ENCODE measurements at places on chromosomes 16 and 17.
A peak's percentile ranks its signal among the peaks of the same experiment; 100 is the strongest.

DNA sequence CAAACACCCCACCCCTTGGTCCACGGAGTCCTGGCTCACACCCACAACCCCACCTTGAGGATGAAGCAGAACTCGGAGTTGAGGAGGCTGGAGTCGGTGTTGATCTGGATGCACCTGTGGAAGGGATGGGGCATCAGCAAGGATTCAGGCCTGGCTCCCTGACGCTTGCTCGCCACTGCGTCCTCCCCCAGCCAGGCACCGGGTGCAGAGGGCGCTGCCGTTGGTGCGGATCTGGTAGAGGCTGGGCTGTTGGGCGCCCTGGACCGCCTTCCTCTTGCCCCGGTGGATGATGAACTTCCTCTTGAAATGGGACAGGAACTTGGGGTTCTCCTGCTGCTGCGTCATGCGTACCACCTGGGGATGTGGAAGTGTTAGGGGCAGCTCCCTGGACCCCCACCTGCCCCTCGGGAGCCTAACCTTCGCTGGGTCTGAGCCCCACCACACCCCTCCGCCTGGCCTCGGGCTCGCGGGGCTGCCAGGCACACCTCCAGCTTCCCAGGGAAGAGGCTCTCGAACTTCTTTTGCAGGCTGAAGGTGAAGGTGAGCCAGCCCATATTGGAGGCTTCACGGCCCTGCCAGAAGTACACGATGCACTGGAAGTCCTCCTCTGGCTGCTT lies 12.3 kb downstream of the FLII start:
- H3K4me3 ChIP-seq = no peak overlapping the region
- H3K4me1 ChIP-seq = peaks cover 5% of the 10 kb centered on the region
- peaks cover 30% of the 10 kb centered on the region for H3K36me3 ChIP-seq

DNA sequence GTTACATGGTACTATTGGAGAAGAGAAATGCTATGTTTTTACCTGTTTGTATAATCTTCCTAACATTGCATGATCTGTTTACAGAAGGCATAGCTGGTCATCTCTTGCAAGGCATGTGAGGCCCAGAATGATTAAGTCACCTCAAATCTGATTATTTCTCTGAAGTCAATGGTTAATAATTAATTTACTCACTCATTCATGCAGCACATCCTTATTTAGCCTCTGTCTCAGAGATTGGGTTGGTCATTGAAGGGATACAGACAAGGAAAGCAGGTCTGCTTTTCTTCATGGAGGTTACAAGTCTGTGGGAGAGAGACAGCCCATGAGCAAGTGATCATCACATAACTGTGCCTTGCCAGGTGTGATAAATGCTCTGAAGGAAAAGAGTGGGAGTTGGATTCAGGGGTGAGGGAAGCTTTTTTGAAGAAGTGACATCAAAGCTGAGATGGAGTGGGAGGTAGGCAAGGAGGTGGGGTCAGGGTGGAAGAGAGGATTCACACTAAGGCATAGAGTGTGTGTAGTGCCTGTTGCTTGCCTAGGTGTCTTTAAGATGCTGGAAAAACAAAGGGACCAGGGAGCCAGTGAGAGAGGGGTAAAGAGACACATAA lies 16.3 kb upstream of the RBFOX1 start:
- DNase-seq = no peak
- no peak overlapping the region for H3K4me3 ChIP-seq
- H3K27ac ChIP-seq = no peak overlapping the region
- no peaks in the 10 kb centered on the region for H3K27me3 ChIP-seq
- H3K36me3 ChIP-seq = no peaks in the 10 kb centered on the region

- H3K4me3 ChIP-seq = peak overlapping the region; percentile 23
- DNase-seq = peak; percentile 43
- H3K4me1 ChIP-seq = peaks cover 40% of the 10 kb centered on the region
- no peak overlapping the region for H3K27ac ChIP-seq
- no peaks in the 10 kb centered on the region for H3K36me3 ChIP-seq
Measured at GRCh38 chr16:2027024-2028010, 615 bp downstream of the NHERF2 start.

GRCh38 chr17:82041144-82041814 lies 3.8 kb upstream of the DCXR start:
- no peak overlapping the region for H3K4me3 ChIP-seq
- no peak overlapping the region for H3K27ac ChIP-seq
- H3K4me1 ChIP-seq = peaks cover 14% of the 10 kb centered on the region
- no peak for DNase-seq
- no peaks in the 10 kb centered on the region for H3K36me3 ChIP-seq

DNA sequence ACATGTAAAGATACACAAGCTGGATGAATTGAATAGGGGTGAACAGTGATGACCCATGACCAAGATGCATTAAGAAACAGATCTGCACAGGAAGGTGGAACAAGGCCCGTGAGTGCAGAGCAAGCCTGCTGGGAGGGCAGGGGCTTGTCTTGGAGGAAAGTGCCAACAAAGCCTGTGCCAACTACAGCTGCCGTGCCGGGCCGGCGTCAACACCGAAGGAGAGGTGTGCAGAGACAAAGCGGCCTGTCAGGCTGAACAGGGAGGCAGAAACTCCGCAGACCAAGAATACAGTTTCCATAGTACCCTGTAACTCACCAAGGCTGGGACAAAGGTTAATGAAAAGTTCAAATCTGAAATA lies 46.7 kb downstream of the ANKRD11 start:
- no peak overlapping the region for H3K27ac ChIP-seq
- no peak overlapping the region for H3K4me3 ChIP-seq
- no peaks in the 10 kb centered on the region for H3K36me3 ChIP-seq

DNA sequence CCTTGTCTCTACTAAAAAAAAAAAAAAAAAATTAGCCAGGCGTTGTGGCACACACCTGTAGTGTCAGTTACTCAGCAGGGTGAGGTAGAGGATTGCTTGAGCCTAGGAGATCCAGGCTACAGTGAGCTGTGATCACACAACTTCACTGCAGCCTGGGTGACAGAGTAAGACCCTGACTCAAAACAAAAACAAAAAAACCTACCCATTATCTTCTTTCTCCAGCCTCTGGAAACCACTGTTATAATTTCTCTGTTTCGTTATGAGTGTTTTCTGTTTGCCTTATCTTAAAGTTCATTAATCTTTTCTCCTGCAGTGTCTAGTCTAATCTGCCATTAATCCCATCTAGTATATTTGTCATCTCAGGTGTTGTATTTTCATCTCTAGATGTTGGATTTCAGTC lies 18.6 kb upstream of the CLTC start:
- DNase-seq = no peak
- no peak overlapping the region for H3K27ac ChIP-seq
- no peaks in the 10 kb centered on the region for H3K27me3 ChIP-seq

DNA sequence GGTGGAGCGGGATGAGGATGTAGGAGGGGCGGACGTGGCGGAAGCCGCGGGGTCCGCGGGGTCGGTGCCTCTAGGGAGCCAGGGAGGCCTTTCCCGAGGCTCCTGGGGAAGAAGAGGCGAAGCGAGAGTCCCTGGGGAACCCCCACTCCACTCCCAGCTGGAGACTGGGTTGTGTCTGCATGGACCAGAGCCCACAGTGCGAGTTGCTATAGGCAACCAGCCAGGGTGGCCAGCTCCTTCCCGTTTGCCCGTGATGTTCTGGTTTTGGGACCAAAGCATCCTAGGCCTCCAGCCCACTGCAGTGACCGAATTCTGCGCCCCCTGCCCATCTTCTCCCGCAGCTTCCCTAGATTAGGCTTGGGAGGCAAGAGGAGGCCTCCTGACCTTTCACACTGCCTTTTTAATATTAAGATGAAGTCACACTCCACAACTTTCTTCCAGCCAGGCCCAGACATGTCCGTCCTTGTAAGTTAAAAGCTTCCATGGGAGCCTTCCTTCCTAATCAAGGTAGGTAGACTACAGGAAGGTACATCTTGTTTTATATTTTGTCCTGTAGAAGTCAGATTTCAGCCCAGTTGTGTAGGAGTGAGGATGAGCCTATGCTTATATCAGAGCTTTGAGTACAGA lies 469 bp downstream of the AMZ2 start:
- H3K27ac ChIP-seq = peak overlapping the region; percentile 97
- peak overlapping the region; percentile 77 for H3K4me3 ChIP-seq
- H3K4me1 ChIP-seq = peaks cover 8% of the 10 kb centered on the region
- DNase-seq = no peak

GRCh38 chr17:69967910-69968411 lies 107.1 kb upstream of the KCNJ16 start:
- no peak overlapping the region for H3K4me3 ChIP-seq
- H3K4me1 ChIP-seq = no peaks in the 10 kb centered on the region
- no peaks in the 10 kb centered on the region for H3K36me3 ChIP-seq
- H3K27ac ChIP-seq = no peak overlapping the region
- no peak for DNase-seq

GRCh38 chr17:49471769-49472168 lies 23.3 kb upstream of the NGFR start:
- H3K27ac ChIP-seq = no peak overlapping the region
- H3K4me1 ChIP-seq = peaks cover 8% of the 10 kb centered on the region
- no peak overlapping the region for H3K4me3 ChIP-seq

DNA sequence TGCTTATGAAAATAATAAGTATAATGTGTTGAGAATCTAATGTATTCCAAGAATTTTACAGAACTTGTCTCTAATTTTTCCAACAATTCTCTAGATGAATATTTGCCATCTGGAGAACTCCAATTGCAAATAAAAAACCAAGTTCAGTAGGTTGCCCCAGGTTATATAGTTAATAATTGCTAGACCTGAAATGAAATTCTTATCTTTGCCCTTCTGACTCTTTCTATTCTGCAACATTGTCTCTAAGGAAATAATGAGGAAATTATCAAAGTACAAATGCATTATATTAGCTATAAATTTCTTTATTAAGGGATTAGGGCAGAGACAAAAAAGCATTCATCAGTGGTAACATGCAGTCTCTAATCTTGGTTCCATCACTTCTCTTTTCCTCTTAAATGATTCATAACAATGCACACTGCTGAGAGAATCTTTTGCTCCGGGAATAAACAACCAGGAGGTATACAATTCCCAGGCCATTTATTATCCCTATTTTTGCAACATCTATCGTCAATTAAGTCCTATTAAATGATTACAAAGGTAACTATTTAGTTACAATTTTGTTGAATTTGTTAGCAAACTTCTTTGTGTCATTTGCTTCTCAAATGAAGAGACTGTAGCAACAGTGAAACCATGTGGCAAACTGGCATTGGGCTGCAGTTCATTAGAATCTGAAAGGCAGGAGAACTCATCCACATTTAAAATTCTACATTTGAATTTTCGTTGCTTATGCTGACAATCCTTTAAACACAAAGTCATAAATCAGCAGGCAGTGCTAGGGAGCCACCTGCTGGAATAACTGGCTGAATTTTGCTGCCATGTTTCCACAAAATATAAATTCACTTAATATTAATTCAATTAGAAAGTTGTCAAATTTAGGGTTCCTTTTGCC lies 349.6 kb downstream of the KIF2B start:
- H3K4me1 ChIP-seq = no peaks in the 10 kb centered on the region
- H3K4me3 ChIP-seq = no peak overlapping the region
- DNase-seq = no peak
- no peaks in the 10 kb centered on the region for H3K27me3 ChIP-seq
- no peaks in the 10 kb centered on the region for H3K36me3 ChIP-seq

DNA sequence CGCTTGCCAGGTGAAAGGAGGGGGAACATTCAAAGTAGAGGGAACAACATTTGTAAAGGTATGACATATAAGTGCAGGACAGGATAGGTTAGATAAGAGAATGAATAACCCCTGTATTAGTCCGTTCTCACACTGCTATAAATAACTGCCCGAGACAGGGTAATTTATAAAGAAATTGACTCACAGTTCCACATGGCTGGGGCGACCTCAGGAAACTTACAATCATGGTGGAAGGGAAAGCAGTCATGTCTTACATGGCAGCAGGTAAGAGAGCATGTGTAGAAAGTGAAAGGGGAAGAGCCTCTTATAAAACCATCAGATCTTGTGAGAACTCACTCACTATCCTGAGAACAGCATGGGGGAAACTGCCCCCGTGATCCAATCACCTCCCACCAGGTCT lies 223.8 kb downstream of the SOX9 start:
- H3K36me3 ChIP-seq = no peaks in the 10 kb centered on the region
- H3K4me3 ChIP-seq = no peak overlapping the region
- no peaks in the 10 kb centered on the region for H3K4me1 ChIP-seq
- no peaks in the 10 kb centered on the region for H3K27me3 ChIP-seq

GRCh38 chr16:85709766-85710585 lies 21.2 kb upstream of the GINS2 start:
- no peak overlapping the region for H3K4me3 ChIP-seq
- no peaks in the 10 kb centered on the region for H3K4me1 ChIP-seq
- no peak for DNase-seq
- H3K27ac ChIP-seq = no peak overlapping the region
- H3K27me3 ChIP-seq = no peaks in the 10 kb centered on the region

DNA sequence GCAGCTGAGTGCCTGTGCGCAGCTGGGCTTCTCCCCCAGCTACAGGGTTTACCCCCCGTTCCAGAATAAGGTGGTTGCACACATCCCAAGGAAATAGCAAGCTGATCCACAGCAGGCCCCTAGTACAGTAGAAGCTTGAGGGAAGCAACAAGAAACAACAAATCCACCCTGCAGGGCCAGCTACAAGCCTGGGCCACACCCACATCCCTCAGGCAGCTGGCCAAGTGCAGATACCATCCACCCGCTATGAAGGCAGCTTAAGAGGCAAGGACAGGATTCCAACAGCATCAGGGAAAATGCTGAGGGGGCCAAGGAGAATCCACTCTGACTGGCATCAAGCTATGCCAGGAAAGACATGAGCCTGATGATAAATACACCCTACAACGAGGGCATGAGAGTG lies 66.9 kb upstream of the RCVRN start:
- no peak overlapping the region for H3K4me3 ChIP-seq
- H3K36me3 ChIP-seq = no peaks in the 10 kb centered on the region
- no peak for DNase-seq
- no peaks in the 10 kb centered on the region for H3K4me1 ChIP-seq
